ENCODE measurements at places on chromosomes 13 and 19.

- DNase-seq = no peak
Observed at GRCh38 chr19:30649934-30650614, 277.9 kb downstream of the ZNF536 start.

GRCh38 chr13:44747179-44747578, 171.0 kb upstream of the TSC22D1 start:
- no peak for DNase-seq

- no peak for DNase-seq
Observed at GRCh38 chr19:23996549-23996948, 81.9 kb downstream of the ZNF726 start.

- peak; percentile 52 for DNase-seq
Observed at GRCh38 chr13:19586904-19587634, 25.7 kb upstream of the TPTE2 start.

DNA sequence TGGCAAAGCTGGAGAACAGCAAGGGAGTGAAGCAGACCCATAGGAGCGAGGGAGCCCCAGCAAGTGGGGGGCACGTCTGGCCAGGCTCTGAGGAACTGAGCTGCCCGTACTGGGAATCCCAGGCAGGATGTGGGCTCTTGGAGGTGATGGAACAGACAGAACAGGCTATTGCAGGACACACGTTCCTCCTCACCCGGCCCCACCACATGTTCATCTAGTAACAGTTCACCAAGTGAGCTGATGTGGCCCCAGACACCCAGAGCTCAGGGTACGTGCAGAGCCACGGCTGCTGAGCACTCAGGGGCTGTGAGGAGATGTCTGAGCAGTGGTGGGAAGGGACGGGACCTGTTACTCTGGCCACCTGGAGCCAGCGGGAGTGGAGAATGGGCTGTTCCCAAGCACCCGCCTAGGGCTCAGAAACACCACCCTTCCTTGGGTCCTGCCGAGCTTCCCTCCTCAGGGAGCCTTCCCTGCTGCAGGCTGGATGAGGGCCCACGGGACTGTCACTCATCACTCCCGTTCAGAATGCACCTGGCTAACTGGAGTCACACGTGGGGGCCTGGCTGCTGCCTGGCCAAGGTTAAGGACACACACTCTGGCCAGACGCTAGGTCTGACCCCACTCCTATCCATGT, 18.4 kb downstream of the ELL start:
- DNase-seq = no peak

DNA sequence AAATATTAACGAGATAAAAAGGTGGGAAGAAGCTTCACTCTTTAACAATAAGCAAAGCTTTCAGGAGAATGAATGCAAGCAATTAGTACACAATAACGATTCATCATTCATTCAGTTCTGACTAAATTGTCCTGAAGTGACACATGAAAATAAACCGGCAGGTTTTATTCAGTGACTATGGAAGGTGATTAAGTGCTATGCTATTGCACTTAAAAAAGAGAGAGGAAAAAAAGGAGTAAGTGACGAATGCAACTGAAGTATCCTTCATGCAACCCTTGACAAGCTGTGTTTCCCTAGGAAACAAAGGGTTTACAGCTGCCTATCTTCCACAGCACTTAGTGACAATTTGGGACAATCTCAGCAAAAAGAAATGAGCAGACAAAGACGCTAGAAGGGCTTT, 1.4 kb downstream of the LIG4 start:
- no peak for DNase-seq

DNA sequence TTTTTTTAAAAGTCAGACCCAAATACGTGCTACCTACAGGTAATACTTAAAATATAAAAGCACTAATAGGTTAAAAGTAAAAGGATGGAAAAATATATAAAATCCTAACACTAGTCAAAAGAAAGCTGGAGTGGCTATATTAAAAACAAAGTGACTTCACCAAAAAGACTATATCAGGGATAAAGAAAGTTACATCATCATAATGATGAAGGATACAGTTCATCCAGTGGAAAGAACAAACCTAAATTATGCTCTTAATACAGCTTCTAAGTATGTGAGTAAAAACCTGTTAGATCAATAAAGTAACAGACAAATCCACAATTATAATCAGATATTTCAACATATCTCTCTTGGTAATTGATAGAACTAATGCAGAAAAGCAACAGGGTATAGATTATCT, 1.1 kb upstream of the ZNF780B start:
- DNase-seq = no peak

DNA sequence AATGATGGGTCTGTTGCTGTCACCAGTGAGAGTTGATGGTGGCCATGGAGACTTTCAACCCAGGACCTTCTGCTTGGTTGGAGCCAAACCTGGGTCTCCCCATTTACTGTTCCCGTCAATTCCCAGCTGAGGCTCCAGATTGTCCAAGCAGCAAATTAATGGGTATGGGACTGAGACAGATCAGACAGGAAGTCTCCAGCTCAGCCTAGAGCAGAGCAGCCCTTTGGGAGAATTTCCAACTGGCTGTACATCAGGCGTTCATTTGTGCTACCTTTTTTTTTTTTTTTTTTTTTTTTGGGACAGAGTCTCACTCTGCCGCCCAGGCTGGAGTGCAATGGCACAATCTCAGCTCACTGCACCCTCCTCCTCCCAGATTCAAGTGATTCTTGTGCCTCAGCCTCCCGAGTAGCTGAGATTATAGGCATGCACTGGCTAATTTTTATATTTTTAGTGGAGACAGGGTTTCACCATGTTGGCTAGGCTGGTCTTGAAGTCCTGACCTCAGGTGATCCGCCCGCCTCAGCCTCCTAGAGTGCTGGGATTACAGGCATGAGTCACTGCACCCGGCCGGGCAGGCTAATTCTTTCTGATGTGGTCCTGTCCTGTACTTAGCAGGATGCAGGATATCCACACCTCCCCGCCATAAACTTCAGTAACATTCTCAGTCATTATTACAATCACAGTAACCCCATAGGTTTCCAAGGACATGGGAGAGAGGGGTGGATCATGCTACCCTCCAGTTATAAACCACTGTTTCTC, 9.3 kb downstream of the MAP3K10 start:
- DNase-seq = no peak

DNA sequence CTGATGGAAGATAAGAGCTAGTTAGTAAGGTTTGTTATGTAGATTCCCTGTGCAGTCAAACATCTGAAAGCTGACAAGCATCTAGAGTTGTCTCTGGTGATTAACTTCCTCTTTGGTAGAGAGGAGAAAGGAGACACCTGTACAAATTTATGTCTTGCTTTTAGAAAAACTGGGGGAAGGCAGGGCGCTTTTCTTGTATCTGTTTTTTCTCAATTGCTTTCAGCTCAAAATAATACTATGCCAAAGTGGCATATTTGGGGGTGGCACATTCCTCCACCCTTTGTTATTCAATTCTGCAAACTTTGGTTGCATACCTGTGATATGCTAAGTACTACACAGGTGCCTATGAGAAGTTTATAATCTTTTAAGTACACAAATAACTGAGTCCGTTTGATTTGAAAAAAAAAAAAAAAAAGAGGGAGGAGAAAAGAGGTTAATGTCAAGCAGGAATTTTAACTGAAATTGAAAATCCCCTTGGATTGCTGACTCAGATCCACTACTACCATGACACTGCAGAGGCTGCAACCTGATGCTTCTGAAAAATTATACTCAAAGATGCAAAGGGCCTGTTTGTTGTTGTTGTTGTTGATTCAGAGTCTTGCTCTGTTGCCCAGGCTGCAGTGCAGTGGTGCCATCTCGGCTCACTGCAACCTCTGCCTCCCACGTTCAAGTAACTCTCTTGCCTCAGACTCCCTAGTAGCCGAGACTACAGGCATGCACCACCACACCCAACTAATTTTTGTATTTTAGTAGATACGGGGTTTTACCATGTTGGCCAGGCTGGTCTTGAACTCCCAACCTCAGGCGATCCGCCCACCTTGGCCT, 164.8 kb upstream of the NBEA start:
- no peak for DNase-seq

- peak; percentile 25 for DNase-seq
Observed at GRCh38 chr13:51453959-51454703, 1.3 kb upstream of the INTS6 start.

GRCh38 chr19:10334588-10335351, 1.4 kb upstream of the RAVER1 start:
- no peak for DNase-seq

GRCh38 chr13:31987535-31988170, 43.9 kb upstream of the FRY start:
- DNase-seq = no peak

- no peak for DNase-seq
Observed at GRCh38 chr13:34369931-34370330, 552.0 kb downstream of the RFC3 start.

DNA sequence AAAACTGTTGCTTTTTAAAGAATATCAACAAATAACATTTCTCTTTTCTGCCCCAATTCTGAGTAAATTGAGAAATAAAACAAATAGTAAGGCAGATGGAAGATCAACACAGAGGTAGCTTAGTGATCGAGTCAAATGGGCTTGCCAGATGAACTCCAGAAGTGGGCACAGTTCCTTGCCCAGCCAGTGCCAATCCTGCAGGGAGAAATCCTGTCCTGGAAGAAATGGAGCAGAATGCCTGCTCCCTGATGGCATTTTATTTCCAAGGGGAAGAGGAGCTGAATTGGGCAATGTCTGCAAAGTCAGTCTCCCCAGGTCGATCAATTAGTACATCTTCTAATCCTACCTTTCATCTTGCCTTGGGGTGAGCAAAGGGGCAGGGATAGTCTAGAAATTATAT, 225.3 kb downstream of the NHLRC3 start:
- DNase-seq = no peak

GRCh38 chr13:80497978-80498377, 157.1 kb upstream of the SPRY2 start:
- DNase-seq = no peak

GRCh38 chr13:96075953-96076543, 13.9 kb upstream of the HS6ST3 start:
- DNase-seq = no peak

DNA sequence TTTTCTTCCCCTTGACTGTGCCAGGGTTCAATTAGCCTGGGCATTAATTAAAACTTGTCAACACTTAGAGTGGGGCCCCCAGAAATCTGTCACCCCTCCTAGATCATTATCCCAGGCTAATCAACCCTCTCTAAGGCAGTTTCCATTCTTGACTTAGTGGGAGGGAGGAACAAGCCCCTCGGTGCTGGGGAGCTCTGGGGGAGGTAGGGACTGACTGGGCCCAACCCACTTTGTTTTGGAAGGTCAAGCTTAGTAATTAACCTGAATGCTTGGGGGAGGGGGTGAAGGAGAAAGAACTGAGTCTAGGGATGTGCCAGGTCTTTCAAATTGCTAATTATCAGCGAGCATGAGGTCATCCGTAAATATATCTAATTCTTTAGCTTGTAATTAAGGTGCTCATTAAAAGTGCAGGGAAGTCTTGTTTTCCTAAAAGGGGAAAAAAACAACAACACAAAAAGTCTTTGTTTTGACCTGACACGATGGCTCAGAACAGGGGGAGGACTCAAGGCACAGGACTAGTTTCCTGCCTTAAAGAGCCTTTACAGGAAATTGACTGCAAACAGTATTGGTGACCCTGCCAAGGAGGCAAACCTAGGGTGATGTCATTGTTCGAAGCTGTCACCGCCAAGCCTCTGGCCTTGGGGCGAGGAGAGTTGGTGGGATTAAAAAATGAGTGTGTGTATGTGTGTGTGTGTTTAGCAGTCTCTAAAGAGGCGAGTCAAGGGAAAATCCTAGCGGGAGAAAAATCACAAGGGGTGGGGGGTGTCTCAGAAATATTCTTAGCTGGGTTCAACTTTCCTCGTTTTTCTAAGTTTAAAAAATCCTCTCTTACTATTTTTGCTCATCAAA, 19.4 kb downstream of the ACTN4 start:
- no peak for DNase-seq

DNA sequence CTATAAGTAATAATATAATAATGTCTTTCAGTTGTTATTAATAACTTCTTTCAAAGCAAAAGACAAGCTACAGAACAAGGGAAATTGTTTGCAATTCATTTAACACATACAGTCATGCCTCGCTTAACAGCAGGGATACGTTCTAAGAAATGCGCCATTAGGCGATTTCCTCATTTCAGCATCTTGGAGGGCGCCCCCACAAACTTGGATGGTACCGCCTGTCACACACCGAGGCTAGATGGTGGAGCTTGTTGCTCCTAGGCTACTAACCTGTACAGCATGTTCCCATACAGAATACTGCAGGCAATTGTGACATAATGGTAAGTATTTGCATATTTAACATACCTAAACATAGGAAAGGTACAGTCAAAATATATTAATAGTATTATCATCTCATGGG, 8.2 kb upstream of the ANKRD10 start:
- no peak for DNase-seq

- DNase-seq = no peak
Observed at GRCh38 chr13:50577806-50578205, 265.7 kb downstream of the DLEU7 start.

- DNase-seq = no peak
Observed at GRCh38 chr19:45058622-45059159, 17.6 kb downstream of the ZNF296 start.

GRCh38 chr13:99419591-99420243, 81.6 kb upstream of the TM9SF2 start:
- DNase-seq = no peak

GRCh38 chr19:31506102-31506501, 156.9 kb upstream of the TSHZ3 start:
- DNase-seq = no peak

DNA sequence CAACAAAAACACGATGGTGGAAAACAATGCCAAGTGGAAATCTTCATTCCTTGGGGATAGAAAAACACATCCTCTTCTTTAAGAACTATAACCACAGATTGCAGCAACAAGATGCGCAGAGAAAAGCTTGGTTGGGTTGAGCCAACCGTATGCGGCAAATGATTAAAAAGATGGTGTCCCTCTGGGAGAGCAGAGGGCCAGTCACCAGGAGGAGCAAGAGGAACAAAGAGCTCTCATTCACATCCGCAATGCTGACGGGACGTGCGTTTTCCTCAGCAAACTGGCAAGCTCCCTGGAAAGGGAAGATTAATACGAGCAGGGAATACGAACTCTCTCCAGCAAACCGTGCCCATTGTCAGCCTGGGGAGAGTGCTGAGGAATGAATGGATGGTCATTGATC, 141.6 kb downstream of the KATNAL1 start:
- DNase-seq = no peak

GRCh38 chr13:113768018-113768905, 9.2 kb downstream of the TMEM255B start:
- DNase-seq = no peak

GRCh38 chr13:72500851-72501250, 226.6 kb downstream of the MZT1 start:
- no peak for DNase-seq

GRCh38 chr19:14381689-14382474, 638 bp downstream of the ADGRE5 start:
- DNase-seq = peak; percentile 65

DNA sequence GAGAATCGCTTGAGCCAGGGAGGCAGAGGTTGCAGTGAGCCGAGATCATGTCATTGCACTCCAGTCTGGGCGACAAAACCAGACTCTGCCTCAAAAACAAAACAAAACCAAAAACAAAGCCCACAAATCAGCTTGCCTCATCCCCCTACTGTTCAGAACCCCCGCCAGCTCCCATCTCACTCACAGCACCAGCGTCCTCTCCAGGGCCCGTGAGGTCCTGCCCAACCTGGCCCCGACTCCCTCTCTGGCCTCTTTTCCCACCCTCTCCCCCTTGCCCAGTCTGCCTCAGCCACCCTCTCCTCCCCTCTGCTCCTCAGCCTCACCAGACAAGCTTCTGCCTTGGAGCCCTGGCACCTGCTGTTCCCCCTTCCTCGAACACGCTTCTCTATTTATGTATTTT, 3.8 kb downstream of the SLC8A2 start:
- DNase-seq = no peak

Measured in activated T-cell treated with anti-CD3 and anti-CD28 coated beads for 1 hour (primary cell).